MM.1S (cell line): ENCODE measurements at places on chromosomes 6 and 20.

- H3K4me3 ChIP-seq = 0 out of 2 replicates have a peak overlapping the region, but pooled peaks have one; percentile 2
- peak overlapping the region; percentile 11; the same call in 1 of the 2 replicates for H3K27ac ChIP-seq
- H3K4me1 ChIP-seq = peaks cover 49% of the 10 kb centered on the region
- no peak for DNase-seq
Observed at GRCh38 chr6:15265787-15266186, 19.9 kb downstream of the JARID2 start.

GRCh38 chr6:170293341-170294231, 2.7 kb upstream of the DLL1 start:
- no peak for DNase-seq
- no peaks in the 10 kb centered on the region for H3K36me3 ChIP-seq
- no peak overlapping the region for H3K27ac ChIP-seq
- H3K4me1 ChIP-seq = no peaks in the 10 kb centered on the region

- no peaks in the 10 kb centered on the region for H3K36me3 ChIP-seq
- no peak for DNase-seq
- no peak overlapping the region for H3K27ac ChIP-seq
- no peaks in the 10 kb centered on the region for H3K4me1 ChIP-seq
- H3K27me3 ChIP-seq = no peaks in the 10 kb centered on the region
- H3K4me3 ChIP-seq = no peak overlapping the region
Observed at GRCh38 chr20:18916886-18917750, 103.5 kb downstream of the SCP2D1 start.

DNA sequence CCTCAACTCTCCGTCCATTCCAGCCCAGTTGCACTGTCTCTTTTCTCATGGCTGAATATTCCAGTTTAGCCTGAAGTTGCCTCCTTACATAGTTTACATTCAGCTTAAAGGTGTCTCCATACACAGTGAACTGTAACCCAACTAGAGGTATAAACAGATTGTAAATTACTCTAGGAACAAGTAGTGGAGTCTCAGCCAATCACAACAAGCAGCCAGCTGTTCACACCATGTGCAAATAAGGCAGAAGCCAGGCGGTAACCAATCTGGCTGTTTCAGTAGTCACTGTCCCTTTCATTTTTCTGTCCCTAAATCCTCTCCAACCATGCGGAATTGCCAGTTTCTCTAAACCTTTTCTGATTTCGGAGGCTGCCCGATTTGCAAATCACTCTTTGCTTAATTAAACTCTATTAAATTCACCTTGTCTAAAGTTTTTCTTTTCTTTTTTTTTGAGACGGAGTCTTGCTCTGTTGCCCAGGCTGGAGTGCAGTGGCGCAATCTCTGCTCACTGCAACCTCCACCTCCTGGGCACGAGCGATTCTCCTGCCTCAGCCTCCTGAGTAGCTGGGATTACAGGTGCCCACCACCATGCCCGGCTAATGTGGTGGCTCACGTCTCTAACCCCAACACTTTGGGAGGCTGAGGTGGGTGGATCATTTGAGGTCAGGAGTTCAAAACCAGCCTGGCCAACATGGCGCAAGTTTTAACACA, 37.6 kb upstream of the GFOD1 start:
- peaks cover 39% of the 10 kb centered on the region for H3K4me1 ChIP-seq
- no peaks in the 10 kb centered on the region for H3K36me3 ChIP-seq
- H3K27ac ChIP-seq = peak overlapping the region; percentile 91; the same call in 1 of the 2 replicates
- H3K4me3 ChIP-seq = no peak overlapping the region

DNA sequence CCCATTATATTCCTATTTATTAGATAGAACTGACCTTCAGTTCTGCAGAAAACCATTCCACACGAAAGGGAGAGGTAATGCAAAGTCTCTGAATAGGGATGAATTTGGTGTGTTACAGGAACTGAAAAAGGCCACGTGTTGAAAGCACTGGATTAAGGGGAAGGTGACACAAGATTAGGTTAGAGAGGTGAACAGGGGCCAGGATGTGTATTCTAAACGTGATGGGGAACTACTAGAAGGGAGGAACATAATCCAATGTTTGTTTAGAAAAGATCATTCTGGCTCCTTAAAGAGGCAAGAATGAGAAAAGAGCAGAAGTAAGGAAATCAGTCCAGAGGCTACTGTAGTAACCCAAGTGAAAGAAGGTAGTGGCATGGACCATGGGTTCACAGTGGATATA, 6.3 kb upstream of the ZKSCAN8 start:
- H3K36me3 ChIP-seq = no peaks in the 10 kb centered on the region
- DNase-seq = no peak
- H3K27ac ChIP-seq = no peak overlapping the region

- no peak overlapping the region for H3K27ac ChIP-seq
- H3K4me1 ChIP-seq = no peaks in the 10 kb centered on the region
- DNase-seq = no peak
- H3K27me3 ChIP-seq = no peaks in the 10 kb centered on the region
- H3K36me3 ChIP-seq = peaks cover 2% of the 10 kb centered on the region; the same call in 1 of the 2 replicates
- H3K4me3 ChIP-seq = no peak overlapping the region
Observed at GRCh38 chr6:33691456-33692077, 19.9 kb downstream of the UQCC2 start.

DNA sequence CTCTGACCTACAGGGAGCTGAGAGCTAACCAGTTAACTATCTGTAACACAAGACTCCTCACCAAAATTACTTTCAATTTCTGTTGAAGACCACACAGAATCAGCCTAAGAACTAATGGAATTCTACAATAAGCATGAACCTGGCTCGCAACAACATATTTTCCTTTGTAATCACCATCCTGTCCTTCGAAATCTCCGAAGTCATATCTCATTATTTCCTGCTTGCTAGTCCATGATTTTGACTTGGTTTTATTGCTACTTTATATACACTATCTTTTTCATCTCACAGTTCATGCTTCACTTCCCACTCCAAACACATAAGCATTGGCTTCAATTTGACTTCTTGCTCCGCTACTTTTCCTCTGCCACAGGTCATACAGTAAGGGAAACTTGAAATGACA, 405.8 kb upstream of the FKBP1C start:
- H3K4me3 ChIP-seq = no peak overlapping the region
- H3K27ac ChIP-seq = no peak overlapping the region
- DNase-seq = no peak
- H3K36me3 ChIP-seq = no peaks in the 10 kb centered on the region
- H3K4me1 ChIP-seq = 0 out of 2 replicates have a peak, but pooled peaks cover 6% of the 10 kb centered on the region
- no peaks in the 10 kb centered on the region for H3K27me3 ChIP-seq

DNA sequence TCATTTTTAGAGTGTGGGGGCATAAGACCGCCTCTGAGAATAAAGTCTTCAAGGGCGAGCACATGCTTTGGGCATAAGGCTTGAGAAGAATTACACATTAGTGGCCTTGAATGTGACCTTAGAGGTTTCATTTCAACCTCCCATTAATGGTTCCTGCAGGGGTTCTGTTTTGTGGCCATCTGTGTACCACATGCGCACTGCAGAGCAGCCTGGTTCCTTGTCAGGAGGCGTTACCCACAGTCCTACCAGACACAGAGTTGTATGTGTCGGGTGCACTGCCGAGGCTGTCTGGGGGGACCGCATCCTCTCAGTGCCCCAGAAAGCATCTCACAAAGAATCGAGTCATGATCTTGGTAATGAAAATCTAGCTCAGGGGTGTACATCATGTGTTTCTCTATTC, 115.7 kb downstream of the B3GAT2 start:
- H3K4me3 ChIP-seq = no peak overlapping the region
- no peaks in the 10 kb centered on the region for H3K27me3 ChIP-seq
- no peaks in the 10 kb centered on the region for H3K4me1 ChIP-seq
- no peak overlapping the region for H3K27ac ChIP-seq
- H3K36me3 ChIP-seq = no peaks in the 10 kb centered on the region

DNA sequence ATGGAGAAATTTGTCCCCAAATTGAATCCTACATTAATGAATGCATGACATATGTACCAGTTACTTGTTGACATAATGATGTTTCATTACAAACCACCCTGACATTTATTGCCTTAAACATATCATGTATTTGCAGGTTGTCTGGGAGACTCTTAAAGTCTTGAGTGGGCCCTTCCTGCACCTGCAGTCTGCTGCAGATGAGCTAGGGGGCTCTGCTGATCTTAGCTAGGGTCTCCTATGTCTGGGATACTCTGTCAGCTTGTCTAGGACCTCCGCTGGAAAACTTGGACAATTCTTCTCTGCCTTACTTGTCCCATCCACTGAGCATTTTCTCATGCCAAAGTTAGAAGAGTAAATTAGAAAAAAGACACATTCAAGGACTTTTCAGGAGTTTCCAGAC, 581.6 kb downstream of the HAO1 start:
- no peak overlapping the region for H3K27ac ChIP-seq
- no peak overlapping the region for H3K4me3 ChIP-seq
- H3K4me1 ChIP-seq = peaks cover 19% of the 10 kb centered on the region
- DNase-seq = no peak
- H3K36me3 ChIP-seq = no peaks in the 10 kb centered on the region
- H3K27me3 ChIP-seq = no peaks in the 10 kb centered on the region

GRCh38 chr6:136184738-136185137, 65.4 kb downstream of the MTFR2 start:
- H3K4me3 ChIP-seq = no peak overlapping the region
- DNase-seq = no peak
- no peaks in the 10 kb centered on the region for H3K4me1 ChIP-seq
- no peaks in the 10 kb centered on the region for H3K27me3 ChIP-seq
